Activated T-helper 1 cell treated with anti-CD3 and anti-CD28 coated beads, Interleukin-2, amount 50 U/mL, for 16 hours (primary cell): ENCODE measurements at places on chromosomes 12 and 14.

- DNase-seq, result no peak
Measured at GRCh38 chr14:64232095-64232838, 61.9 kb downstream of the ESR2 start.

GRCh38 chr14:50733494-50733893 is 65.4 kb upstream of the SAV1 start:
- no peak for DNase-seq

- no peak for DNase-seq
Measured at GRCh38 chr14:41476526-41476925, 130.2 kb upstream of the LRFN5 start.

- no peak for DNase-seq
Measured at GRCh38 chr12:12019881-12020280, 50.9 kb upstream of the BCL2L14 start.

DNA sequence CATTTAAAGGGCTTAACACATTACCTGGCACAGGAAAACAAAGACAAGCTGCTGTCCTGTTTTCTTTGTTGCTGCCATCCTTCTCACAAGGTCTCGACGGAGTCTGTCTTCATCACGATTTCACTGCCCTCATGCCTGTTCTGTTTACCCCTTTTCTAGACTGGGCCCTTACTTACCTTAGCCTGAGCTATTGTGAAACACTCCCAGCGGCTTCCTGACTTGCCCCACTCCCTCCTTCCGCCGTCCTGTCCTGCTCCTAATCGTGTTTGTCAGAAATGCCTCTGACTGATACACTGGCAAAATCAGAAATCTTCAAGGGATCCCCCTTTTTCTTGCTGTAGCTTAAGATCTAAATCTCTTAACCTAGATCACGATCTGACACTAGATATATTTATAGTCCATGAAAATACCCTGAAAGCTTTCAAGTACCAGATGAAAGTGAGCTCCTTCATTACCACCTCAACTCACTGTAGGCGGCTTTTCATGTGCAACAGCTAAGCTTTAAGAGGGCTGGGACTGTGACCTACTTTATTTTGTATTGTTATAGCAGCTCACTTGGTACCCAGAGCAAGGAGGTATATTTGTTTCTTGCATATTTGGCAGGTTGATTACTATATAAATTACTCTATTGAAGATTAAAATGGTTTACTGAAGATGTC is 32.1 kb downstream of the TECPR2 start:
- no peak for DNase-seq

- no peak for DNase-seq
Measured at GRCh38 chr12:10563966-10564365, 49.4 kb downstream of the MAGOHB start.

DNA sequence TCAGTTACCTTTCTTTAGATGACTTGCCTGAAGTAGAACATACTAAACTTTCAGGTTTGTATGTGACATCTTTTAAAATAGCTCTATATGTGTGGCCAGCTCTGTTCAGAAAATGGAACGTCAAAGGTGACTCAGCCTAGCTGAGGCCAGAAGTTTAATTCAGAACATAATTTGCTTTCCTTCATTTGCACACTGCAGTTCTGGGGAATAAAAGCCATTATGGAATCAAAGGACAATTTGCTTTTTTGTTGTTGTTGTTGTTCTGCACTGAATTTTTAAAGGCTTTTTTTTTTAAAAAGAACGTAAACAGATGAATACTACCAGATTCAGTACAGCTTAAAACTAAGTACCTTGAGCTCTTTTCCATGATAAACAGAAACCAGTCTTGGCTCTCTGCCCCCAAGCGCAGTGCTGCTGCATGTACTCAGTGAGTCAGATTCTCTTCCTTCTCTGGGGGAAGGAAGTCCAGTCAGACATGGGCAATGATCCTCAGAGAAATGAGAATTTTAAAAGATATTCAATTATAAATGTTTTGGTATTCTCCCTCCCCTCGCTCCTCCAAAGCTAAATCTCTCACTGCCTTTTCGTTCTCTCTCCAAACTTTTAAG is 644.2 kb downstream of the NOVA1 start:
- DNase-seq, result no peak

DNA sequence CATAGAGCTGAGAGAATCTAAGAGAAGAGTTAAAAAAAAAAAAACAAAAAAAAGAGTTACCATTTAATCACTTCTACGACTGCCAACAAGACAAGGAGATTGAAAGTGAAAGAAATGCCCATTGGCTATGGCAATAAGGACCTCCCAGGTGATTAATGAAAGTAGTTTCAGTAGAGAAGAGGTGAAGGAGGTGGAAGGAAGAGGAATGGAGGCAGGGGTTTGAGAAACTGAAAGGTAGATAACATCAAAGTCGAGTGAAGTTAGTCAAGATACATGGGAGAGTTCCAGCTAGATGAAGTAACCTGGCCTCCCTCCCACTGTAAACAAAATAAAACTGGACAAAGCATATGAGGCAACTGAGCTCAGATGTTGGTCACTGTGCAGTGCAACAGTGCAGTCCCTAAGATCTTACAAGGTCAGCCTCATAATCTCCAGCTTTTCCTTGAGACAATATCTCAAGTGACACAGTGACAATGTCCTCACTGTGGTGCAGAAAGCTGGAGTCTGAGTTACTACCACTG is 118.0 kb upstream of the CCDC198 start:
- no peak for DNase-seq
